ENCODE measurements at places on chromosomes 7 and 10.

GRCh38 chr10:104109908-104110662 lies 11.9 kb upstream of the SFR1 start:
- no peak for DNase-seq

DNA sequence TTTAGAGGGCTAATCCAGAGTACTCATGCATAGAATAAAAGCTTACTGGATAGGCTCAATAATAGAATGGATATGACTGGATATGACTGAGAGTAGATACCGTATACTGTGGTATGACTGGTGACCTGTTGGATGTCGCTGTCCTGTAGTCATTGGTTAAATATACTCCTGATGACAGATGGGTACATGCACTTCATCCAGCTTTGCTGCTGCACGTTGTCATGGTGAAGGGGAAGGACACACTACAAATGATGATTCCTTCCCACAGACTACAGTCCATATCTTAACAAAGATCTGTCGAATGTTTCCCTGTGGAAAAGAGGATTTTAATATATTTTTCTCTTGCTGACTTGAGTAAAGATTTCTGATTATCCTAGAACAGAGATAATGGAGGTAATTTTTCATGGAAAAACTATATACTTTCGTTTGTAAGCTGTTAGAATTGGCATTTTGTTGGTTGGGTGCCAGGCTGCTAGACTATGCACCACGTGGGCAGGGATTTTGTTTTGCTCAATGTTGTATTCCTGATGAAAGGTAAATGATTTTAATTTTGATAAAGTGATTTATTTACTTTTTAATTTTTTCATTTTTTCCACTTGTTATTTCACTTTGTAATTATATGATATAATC lies 97.3 kb downstream of the PPP1R9A start:
- no peak for DNase-seq

DNA sequence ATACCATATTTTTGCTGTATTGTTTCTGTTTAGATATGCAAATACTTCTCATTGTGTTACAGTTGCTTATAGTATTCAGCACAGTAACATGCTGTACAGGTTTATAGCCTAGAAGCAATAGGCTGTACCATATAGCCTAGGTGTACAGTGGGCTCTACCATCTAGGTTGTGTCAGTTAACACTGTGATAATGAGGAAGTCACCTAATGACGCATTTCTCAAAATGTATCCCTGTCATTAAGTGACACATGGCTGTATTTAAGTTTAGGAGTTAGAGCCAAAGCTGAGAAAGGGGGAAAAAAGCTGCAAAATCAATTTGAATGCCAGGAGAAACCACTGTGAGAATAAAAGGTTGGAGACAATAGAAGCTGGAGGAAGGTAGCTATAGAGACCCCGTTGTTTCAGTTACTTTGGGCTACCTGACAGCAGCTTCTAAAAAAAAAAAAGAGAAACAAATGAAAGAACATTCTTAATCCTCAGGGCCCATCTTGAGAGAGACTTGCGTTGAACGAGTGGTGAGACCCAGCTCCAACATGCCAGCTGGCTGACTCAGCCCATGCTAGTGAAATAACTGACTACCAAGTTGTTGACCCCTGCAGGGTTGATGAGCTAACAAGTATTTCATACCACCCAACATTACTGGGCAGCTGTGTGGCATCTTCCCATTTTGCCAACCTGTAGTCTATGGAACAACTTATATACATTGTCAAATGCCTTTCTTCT lies 8.7 kb downstream of the STARD3NL start:
- no peak for DNase-seq

GRCh38 chr10:31599626-31600504 lies 280.8 kb downstream of the ZEB1 start:
- no peak for DNase-seq

GRCh38 chr10:17779784-17780183 lies 27.8 kb downstream of the TMEM236 start:
- no peak for DNase-seq

- DNase-seq, result no peak
Observed at GRCh38 chr7:73984481-73985205, 43.3 kb upstream of the ELN start.

DNA sequence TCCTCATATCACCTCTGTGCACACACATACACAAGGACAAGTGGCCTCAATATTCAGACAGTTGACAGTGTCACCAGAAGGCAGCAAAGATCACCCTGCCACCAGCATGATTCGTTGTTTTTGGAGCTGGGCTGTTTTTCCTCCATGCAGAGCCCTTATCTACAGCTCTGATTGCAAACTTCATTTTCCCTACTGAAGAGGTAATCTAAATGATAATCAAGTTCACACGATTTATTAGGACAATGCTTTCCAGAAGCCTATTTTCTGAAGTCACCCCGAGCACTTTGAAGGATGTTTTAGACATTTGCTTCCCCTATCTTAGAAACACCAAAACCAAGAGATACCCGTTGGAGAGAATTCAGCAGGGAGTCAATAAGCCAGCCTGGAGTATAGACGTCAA lies 46.0 kb upstream of the ADAM12 start:
- no peak for DNase-seq

DNA sequence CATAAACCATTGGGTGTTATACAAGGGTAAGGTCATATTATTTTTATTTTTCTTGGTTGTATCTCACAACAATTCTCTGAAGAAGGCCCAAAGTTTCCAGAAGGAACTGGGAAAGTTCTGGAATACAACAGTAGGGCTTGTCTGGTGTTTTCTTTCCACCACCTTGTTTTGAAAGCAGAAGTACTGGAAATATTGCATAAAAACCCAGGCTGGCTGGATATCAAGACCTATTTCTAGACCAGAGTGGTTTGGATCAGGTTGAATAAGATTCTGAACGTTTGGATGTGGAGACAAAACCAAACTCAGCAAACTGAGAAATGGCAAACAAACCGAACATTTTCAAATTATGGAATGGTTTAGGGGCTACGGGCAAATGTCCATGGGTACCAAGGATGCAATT lies 182.6 kb upstream of the FZD8 start:
- no peak for DNase-seq

DNA sequence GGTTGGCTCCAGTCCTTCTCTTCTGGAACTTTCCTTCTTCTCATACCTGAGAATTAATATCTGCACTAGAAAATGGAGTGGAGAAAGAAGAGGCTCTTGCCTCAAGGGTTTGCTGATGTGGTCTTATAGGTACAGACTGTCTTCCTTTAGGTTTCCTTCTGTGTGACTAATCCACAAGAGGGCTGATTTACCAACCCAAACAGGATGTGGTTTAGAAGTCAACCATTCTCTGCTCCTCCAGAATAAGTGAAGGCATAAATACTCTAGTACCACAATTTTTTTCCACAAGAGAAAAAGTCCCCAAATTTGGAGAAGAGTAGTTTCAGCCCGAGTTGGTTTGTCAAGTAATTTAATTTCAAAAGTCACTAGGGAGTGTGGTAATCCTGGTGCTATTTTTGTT lies 85.8 kb downstream of the NRP1 start:
- peak; percentile 11 for DNase-seq

DNA sequence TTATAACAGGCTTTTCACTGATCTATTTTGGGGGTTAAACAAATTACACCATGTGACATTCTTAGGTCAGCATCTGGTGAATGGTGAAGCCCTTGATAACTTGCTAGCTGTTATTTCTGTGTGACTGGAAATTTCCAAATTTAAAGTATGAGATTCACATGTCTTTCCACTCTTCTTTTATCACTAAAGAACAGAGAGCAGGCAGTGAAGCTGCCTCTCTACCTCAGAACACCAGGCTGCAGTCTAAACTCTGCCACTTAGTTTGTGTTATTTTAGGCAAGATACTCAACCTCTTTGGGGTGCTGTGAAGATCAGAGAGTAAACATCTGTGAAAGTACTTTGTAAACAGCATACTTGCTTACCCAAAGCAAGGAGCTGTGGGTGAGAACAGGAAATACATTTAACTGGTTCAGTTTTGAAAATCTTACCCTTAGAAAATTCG lies 15.5 kb upstream of the SP4 start:
- DNase-seq, result no peak

DNA sequence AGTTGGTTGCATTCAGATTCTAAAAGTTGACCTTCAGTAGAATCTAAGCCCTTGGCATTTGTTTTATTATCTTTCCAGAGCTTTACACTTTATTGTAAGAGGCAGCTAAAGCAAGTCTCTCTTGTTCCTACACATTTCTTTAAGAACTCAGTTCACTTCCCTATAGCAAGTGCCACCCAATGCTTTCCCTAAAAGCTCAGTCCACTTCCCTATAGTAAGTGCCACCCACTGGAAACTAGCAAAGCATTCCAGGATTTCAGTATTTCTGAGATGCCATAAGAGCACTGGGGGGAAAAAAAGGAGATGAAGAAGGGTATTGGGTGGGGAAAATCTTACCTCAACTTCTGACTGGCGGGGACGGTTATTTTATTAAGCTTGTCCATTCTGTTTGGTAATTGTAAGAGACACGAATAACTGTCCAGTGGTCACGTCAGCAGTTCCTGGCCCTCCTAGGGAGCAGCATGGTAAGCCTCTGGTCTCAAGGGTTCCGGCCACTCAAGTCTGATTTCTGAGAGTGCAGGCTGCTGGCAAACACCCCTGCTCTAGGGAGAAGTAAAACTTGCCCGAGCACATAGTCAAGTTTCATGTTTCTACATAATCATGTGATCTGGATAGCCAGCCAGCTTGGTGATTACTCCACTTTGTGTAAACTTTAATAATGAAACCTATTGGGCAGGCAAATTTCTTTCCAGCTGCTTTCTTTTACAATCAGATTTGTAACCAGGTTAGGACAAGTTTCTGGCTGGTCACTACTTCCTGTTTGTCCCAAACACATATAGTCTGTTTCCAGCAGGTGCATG lies at the start of gene BLNK:
Gene BLNK, minus strand, starts transcription at position 554 of the 800 bp plus-strand sequence. Its CDS starts 171 bp downstream, at position 383.
- no peak for DNase-seq

GRCh38 chr10:75726522-75727483 lies 295.4 kb downstream of the LRMDA start:
- DNase-seq, result no peak

DNA sequence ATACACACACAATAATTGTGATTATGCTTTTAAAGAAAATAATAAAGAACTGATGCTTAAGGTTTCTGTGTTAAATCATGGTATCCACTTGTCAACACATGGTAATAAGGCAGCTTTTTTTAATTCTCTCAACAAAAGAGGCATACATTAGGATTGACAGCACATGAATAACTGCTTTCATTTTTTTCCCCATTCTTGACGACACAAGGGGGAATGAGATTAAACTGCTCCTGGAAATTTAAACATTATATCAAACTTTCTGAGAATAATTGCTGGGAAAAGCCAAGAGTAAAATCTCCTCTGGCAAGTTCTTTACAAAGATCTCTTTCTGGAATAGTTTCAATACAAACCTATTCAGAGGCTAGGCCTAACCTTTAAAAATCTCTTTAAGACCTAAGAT lies 99.0 kb upstream of the GPR22 start:
- no peak for DNase-seq

GRCh38 chr10:28850784-28851183 lies 173.5 kb downstream of the BAMBI start:
- no peak for DNase-seq

DNA sequence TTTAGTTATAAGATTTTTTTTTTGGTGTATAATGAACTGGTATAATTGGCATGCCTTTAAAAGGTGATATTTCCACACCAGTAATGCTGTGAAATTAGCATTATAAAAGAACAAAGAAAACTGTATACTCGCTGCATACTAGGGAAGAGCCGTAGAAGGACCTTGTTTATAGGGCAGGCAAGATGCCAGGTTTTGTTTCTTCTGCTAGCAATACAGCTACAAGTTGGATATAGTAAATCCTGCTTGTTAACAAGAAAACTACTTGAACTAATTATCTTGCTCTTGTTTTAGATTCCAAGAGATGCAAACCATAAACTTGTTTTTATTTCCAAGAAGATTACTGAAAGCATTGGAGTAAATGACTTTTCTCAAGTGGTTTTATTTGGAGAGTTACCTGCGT lies 1.9 kb downstream of the DNAH11 start:
- DNase-seq, result no peak

DNA sequence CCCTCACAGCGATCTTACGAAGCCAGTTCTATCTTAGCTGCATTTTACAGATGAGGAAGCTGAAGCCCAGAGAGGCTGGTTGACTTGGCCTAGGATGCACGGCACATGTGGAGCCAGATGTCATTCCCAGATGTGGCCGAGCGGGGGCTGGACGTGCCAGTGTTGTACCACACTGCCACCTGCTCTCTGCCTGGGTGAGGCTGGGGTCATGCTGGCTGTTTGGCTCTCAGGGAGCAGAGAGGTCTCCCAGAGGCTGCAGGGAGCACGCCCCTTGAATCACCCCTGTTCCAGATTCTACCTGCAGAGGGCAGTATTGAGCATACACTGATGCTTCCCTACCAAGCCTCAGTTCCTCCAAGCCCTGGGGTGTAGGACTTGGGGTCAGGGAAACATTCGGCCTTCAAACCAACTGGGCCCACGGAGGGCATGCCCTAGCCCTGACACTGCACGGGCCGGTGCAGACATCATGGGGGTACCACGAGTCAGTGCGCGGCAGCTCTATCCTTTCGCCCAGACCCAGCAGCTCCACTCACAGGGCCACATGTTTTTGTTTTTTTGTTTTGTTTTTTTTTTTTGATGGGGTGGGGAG lies 3.8 kb upstream of the GTF2IRD1 start:
- peak; percentile 41 for DNase-seq

GRCh38 chr10:117165538-117166417 lies 27.7 kb upstream of the VAX1 start:
- no peak for DNase-seq

DNA sequence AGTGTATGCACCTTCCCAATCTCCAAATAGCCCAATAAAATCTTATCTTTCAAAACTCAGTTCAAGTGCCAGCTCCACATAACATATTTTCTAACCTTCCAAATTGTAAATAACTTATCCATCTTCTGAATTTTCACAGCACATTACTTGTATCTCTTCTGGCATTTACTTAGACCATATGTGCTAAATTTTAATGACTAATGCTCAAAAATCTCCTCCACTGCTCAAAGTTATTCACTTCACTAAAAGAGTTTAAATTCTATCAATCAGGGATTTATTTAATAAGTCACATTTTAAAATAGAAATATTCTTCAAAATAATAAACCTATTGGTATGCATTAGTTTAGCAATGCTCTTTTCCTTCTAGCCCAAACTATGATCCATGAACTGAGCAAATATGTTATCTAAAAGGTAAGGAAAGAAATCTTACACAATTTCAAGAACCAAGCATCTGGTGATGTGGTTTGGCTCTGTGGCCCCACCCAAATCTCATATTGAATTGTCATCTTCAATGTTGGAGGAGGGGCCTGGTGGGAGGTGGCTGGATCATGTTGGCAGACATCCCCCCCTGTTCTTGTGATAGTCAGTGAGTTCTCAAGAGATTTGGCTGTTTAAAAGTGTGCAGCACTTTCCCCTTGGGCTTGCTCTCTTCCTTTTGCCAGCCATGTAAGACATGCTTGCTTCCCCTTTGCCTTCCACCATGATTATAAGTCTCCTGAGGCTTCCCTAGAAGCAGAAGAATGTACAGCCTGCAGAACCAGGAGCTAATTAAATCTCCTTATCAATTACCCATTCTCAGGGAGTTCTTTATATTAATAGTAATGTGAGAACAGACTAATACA lies 28.1 kb upstream of the GPR22 start:
- no peak for DNase-seq
